Gastroesophageal sphincter (tissue), 4 donors: ENCODE measurements at places on chromosomes 4 and X. TPM values are rescaled to one million over a fixed set of nuclear protein-coding genes. Genes with fewer than 3 reads are reported as not detected.

SMIM43 gene
- 2.3 TPM for total RNA-seq

DNA sequence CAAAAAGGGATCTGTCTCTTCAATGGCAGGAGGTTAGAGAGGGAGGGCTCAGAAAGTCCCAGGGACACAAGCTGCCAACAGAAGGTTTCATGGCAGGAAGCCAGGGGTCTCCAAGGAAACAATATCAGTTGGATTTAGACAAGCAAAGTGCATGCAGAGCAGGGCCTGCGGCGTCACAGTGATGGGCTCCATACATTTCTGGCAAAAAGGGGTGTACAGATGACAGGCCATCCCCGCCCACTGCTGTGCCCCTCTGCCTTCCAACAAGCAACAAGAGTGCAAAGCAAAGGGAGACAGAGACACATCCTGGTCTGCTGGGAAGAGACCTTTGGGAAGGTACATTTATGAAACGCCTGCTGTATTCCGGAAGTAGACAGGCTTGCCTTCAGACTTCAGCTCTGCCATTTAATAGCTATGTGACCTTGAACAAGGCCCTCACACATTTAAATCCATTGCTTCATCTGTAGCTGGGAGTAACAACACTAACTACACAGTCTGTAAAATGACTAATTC is 121.2 kb downstream of the AFAP1 start:
- no peak for ATAC-seq

SPANXA2 gene
- not detected for total RNA-seq

SOX3 gene
- total RNA-seq: not detected

DNA sequence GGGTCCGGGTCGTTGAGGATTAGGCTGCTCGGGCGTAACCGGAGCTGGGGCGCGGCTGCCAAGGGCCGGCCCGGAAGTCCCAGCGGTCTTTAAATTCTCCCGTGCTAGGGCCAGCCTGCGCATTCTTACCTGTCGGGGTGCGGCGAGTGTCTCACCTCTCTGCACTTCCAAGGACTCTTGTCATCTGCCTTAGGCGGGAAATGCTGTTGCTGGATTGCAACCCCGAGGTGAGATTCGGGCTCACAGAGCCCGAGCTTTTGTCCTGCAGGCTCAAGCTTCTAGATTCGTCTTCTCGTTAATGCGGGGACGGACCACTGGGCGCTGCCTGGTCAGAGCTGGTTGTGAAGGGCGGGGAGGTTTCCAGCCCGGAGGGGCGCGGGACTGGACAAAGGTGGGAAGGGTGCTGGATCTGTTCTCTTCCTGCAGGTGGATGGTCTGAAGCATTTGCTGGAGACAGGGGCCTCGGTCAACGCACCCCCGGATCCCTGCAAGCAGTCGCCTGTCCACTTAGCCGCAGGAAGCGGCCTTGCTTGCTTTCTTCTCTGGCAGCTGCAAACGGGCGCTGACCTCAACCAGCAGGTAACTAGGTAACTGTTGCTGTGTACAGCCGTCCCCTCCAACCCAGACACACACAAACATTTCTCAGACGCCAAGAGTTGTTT is at the start of gene ANKRD37:
Gene ANKRD37 (plus strand): TSS at position 118 of the 662 bp plus-strand sequence. CDS start 83 bp downstream, at position 201.
- ATAC-seq: peak; percentile 4

FAM50A gene
- total RNA-seq: 49.8 TPM

DMRTC1 gene
- not detected for total RNA-seq

- no peak for ATAC-seq
These were observed 90.5 kb upstream of the ANKRD50 start for GRCh38 chr4:124803026-124803425.

- ATAC-seq: no peak
These were observed 103.8 kb upstream of the PPP3CA start for GRCh38 chr4:101451086-101451485.

PPID gene
- total RNA-seq: 24.0 TPM

- ATAC-seq: peak; percentile 36
These were observed 71.8 kb downstream of the FAM13A start for GRCh38 chr4:88985088-88985773.

GRCh38 chr4:36244257-36245082 is at the start of gene ARAP2:
ARAP2 (minus strand) TSS chr4:36244514; CDS start chr4:36229486, 15,028 bp downstream.
- ATAC-seq: peak; percentile 64

DNA sequence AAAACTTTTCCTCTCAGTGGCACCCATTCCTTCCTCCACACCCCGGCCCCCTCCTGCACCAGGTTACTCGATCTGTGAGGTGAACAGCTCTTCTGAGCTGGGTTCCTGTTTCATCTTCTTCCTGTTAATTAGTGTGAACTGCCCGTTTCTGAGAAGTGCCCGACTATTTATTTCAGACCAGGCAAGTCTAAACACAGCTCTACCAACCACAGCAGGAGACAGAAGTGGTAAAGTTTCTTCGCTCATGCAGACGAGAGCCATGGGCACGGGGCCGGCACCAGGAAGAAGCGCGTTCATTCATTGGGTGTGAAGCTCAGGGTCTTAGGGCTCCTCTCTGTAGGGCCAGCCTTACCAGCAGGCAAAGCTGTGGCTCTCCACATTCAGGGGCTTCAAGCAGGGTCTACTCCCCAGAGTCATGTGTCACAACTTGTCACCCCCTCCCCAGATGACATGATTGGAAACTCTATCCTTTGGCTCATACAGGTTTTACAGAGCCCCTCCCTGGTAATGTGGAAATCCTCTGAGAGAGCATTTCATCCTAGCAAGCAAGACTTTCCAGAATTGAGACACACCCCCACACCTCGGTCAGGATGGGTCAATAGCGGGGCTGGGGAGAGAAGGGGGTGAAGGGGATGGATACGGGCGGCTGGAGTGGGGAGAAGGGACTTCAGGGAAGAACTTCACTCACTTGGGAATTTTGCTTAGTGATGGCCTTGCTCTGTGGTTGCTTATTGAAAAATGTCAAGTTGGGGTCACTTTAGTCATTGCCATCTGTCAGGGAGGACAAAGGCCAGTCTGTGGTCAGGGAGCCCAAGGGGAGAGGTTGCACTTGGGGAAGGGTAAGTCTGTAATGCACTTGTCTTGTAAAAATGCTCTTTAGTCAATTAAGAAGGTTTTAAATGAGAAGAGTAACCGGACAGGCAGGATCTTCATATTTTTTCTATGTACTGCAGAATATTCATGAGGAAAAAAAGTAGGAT is 121.6 kb upstream of the TRIM2 start:
- ATAC-seq: no peak

DNA sequence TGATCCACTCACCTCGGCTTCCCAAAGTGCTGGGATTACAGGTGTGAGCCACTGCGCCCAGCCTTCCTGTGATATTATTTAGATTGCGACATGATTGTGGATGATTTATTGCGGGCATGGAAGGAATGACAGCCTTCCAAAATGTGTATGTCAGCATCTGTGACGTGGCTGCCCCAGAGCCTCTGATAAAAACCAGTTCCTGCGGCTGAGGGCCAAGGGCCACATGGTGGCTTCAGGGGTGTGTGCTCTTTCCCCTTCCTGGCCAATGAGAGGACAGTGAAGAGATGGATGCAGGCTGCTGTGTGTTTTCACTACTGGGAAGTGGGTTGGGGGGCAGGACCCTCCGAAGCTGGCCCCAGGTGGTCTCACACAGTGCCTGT is 57.4 kb upstream of the HGFAC start:
- no peak for ATAC-seq

DNA sequence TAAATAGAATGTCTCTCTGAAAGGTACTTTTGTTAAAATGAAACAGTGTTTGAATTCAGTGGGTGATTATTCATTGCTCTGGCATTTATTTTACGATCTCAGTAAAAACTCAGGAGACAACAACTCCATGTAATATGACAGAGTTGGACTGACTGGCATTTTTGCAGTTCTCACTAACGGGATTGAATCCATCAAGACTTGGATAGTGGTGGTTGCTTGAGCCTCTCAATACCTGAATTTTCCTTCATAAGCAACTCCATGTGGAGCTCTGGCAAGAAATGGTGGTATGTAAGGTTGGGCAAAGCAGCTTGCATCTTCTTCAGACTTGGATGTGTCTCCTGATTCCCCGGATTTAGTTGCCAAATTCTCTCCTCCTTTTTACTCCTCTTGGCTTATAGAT is 72.7 kb downstream of the FRMPD4 start:
- ATAC-seq: no peak

- ATAC-seq: no peak
These were observed 194.5 kb upstream of the EDA2R start for GRCh38 chrX:66833426-66833825.

DNA sequence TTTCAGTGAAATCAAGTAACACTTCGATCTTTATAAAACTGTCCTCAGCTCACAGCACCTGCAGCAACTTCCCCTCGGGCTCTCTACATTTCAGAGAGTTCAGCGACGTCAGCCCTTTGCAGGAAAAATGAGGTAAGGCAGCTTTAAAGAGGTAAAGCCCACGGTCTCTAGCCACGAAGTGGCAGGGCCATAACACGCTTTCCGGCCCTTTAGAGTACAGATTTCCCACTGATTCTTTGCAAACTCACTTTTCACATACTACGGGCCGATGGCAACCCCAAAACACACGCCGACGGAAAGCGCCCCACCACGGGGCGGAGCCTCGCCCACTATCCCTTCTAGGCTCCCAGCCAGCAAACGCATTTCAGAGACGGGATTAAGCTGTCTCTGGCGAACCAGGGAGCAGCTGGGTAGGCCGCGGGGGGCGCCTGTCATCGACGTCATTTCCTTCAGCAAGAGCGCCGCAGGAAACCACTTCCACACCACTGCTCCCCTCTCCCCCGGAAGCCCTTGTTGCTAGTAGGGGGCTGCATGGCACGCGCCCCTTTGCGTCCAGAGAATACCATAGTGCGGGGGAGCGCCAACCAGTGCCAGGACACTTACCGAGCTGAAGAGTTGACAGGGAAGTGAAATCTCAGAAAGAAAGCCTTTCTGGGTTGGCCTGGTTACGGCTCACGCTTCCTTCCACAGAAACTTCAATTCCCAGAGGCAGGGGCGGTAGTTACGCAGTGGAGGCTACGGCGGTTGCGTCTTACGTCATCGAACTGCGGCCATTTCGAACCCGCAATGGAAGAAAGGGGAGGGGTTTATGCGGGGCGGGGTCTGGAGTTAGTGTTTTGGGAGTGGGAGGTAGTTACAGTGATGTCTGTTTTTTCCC is at the start of gene TRMT10A:
Gene TRMT10A (minus strand): TSS at position 730 of the 877 bp plus-strand sequence. CDS start 4,701 bp downstream, outside the sequence.
- ATAC-seq: peak; percentile 98

DNA sequence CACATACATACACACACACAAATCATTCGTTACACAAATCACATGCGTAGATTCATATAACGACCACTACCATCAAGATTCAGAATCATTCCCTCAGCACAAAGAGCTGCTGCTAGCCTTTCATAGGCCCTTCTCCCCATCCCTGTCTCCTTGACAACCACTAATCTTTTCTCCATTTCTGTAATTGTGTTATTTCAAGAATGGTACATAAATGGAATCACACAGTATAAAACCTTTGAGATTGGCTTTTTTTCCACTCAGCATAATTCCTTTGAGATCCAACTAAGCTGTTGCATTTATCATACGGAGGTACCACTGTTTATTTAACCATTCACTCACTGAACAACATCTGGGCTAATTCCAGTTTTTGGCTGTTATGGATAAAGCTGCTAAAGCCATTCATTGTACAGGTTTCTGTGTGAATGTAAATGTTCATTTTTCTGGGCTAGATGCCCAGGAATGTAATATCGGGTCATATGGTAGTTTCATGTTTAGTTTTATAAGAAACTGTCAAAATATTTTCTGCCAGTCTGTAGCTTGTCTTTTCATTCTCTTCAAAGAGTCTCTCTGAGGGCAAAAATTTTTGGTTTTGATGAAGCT is 64.1 kb downstream of the USP11 start:
- ATAC-seq: no peak

GRCh38 chrX:120311727-120312063 is 434 bp upstream of the TMEM255A start:
- no peak for ATAC-seq

DNA sequence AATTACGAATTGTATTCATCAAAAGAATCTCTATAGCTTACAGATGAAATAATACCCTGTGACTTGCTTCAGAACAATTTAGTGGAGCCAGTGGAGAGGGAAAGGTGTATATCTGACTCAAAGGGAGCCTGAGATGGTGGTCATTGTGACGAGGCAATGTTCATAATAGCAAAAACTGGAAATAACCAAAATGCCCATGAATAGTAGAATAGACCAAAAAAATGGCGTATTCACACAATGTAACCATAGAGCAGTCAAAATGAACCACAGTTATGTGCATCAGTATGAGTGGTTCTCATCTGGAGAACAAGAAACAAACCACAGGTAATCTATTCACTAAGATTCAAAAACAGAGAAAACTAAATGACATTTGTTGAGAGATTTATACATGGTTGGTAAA is 125.3 kb upstream of the CLNK start:
- ATAC-seq: no peak

- no peak for ATAC-seq
These were observed 55.5 kb upstream of the PROM1 start for GRCh38 chr4:16139066-16139945.

GRCh38 chr4:7144374-7145290 is 47.7 kb upstream of the SORCS2 start:
- ATAC-seq: no peak

ADGRL3 gene
- 7.2 TPM for total RNA-seq

- ATAC-seq: no peak
These were observed 2.2 kb upstream of the CTBP1 start for GRCh38 chr4:1250921-1251772.

DNA sequence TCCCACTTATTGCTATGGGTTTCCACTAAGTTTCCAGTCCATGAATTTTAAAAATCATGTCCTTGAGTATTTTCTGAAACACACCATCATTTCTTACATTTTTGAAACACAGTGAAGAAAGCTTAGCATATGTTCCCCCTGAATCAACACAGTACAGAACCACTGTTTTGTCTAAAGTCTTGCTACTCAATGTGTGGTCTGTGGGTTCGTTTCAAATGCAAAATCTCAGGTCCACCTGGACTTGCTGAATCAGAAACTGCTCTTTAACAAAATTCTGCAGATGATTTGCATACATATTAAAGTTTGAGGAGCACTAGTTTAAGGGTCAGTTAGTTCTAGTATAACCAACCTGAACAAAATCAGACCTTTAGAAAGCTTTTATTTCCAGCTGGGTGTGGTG is 60.4 kb downstream of the SUPT20HL2 start:
- ATAC-seq: no peak

- no peak for ATAC-seq
These were observed 30.9 kb upstream of the HHIP start for GRCh38 chr4:144614850-144615585.

TMPRSS11E gene
- not detected for total RNA-seq

GLUD2 gene
- 2.2 TPM for total RNA-seq

SH3BP2 gene
- 31.8 TPM for total RNA-seq

- no peak for ATAC-seq
These were observed 67.2 kb upstream of the BRWD3 start for GRCh38 chrX:80876877-80877276.
